HCT116 (cell line): ENCODE measurements at places on chromosomes 6 and 20. TPM values are rescaled to one million over a fixed set of nuclear protein-coding genes. Genes with fewer than 3 reads are reported as not detected.
A peak's percentile ranks its signal among the peaks of the same experiment; 100 is the strongest.

DNA sequence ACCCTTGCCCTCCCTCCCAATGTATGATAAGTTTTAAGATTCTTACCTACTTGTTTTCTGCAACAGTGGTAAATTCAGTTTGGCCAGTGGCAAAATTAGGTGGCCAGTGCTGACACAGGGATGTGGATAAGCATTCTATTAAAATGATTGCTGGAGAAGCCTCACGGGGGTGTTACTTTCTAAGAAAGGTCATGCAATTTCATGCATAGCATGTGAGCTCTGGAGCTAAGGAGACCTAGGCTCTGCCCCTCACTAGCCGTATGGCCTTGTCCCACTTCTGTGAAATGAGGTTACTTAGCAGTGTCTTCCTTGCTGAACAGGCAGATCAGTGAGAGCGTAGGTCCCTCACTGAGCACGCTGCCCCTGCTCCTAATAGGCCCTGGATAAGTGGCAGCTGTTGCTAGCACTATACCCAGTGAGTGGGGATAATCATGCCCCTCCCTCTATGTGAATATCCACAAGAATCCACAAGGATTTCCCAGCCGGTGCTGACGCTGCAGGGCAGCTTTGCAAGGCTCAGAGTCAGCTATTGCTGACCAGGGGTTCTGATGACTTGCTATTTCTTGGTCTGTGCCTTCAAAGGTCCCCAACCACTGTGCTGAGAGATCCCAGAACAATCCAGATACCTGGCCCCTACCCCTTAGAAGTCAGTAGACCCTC lies 86.5 kb upstream of the MRPS10 start:
- no peak for DNase-seq

DNA sequence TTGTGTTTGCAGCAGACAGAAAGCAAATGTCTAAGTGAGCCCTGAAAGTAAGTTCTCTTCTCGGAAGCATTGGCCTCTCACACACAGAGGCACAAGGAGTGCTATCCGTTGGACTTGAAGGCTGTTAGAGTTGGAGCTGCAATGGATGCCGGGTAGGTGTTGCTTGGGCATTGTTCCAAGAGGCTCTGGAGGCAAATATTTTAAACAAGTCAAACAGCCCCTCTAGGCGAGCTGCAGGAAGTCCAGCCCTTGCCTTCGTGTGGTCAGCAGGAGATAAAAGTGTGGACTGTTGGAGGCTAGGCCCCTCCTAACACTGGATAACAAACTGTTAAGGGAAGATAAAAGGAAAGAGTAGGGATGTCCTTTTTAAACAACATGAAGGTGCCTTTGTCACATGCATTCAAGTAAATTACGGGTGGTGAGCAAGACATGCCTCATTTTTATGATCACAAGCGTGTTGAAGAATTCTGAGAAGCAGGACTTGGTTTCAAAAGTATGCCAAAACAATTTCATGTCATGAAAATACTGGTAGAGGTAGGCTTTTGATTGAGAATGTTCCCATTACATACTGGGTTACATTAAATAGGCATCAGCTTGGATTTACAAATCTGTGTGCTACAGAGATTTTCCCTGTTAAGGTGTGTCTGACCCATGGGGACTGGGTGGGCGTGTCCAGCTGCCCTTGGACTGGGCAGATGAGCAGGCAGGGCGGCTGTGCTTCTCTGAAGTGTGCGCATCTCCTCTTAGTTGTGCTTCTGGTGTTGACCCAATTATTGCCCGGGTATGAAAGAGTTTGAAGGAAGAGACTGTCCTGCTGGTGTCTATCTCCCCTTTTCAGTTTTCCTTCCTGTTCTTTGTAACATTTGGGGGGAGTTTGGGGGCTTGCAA lies 57.5 kb downstream of the RREB1 start:
- no peak for DNase-seq

GRCh38 chr6:12075067-12075563 lies 63.0 kb downstream of the HIVEP1 start:
- no peak for DNase-seq

GRCh38 chr6:45437439-45437815 lies 59.7 kb upstream of the SUPT3H start:
- DNase-seq: no peak

DNA sequence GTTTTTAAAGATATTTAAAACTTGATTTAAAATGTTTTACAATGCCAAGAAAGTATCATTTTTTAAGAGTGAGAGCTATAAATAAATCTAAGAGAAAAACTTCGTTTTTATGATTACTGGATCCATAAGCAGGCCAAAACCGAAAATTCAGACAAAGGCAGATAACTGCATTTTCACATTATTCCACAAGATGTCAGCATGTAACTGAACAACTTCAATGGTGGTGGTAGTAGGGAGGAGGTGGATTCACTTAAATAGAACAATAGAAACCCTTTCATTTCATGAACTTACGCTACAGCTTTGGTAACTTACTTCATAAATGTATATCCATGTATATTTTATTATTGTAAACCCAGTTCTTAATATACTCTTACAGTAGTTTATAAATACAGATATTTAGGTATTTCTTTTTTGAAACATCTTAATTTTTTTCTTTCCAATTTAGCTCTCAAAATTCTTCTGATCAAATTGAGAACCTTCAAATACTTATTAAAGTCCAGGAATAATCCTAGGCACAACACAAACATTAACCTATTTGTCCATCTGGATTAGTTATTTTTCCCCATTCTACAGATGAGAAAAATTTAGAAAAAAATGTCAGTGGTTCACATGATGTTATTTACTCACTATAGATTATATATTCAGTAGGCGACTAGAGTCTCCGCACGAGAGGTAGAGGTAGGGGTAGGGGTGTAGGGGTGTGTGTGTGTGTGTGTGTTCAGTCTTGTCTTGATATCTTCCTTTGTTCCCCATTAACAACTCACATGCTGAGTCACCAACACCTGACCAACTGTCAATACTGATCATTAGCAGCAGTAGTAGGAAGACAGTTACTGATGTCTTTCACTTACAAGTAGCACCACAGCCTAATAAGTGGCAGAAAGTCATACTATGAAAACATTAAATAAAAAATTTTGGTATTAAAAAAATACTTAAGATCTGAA lies 111.5 kb downstream of the ARHGAP18 start:
- DNase-seq: peak; percentile 72

DNA sequence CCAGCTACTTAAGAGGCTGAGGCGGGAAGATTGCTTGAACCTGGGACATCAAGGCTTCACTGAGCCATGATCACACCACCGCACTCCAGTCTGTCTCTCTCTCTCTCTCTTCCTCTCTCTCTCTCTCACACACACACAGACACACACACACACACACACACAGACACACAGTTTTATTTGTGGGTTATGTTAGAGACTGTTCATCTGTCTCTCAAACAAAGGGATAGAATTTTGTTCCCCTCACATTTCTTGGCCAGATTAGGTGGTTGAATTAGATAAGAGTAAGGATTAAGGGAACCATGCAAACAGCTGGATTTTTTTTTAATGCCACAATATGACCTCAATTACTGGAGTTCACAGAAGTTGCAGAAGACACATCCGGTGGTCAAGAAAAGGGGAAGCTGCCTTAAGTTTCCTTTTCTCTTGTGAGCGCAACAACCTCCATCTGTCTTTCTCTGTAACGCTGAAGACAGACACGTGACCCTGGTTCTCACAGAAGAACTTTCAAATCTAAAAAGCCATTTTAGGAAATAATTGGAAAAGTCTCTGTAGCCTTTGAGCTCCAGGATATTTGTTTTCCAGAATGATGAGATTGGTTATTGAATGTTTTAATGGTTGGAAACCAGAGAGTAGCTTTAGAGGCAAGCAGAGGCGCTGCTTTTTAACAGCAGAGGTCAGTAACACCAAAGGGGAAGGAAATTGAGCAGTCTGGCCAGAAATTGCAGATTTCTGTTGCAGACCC lies 32.9 kb upstream of the LGSN start:
- DNase-seq: peak; percentile 36

DNA sequence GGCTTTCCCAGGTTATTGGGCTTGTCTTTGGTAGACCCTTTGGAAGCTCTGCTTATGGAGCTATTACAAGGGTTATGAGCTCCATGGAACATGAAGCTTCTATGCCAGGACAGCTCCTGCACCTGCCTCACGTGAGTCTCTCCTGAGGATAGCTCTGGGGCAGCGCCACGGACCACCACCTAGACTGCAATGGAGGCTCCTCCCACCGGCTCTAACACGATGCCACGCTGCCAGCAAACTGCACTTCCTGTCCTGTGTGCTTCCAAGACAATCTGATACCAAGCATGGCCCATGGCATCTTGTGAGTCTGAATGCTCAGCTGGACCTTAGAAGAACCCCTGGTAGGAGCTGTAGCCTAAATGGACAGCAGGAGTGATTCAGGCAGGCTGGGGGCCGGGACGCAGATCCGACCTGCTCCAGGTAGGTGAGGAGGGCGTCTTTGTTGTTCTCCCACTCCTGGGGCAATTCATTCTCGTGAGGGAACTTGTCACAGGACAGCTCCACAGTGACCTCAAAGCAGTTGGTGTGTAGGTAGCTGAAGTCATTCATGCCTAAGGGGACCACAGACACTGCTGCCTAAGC lies 5.5 kb downstream of the CPXM1 start:
- DNase-seq: no peak

DNA sequence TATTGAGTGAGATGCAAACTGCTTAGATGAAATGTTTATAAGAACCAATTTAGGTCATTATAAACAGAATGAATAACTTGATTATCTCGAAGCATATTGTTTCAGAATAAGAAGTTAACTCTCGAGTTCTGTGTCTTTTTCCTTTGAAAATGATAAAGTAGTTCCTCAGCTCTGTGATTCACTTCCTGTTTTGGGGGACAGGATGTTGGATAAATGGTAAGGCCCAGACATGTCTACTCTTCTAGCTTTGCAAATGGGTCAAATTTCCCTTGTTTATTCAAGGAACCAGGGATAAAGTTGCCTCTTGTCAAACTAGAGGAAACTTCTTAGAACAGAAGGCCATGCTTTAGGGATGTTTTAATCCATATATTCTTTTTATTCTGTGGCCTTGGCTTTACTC lies 246.9 kb downstream of the SOX4 start:
- no peak for DNase-seq

UBD gene
- not detected for total RNA-seq

CYP39A1 gene
- total RNA-seq: 0.54 TPM

C20orf144 gene
- total RNA-seq: 0.37 TPM

HEY2 gene
- total RNA-seq: not detected
